Endothelial cell of umbilical vein (primary cell): ENCODE measurements at places on chromosomes 7 and 10. TPM values are rescaled to one million over a fixed set of nuclear protein-coding genes. Genes with fewer than 3 reads are reported as not detected.

GRCh38 chr7:55065079-55065478 lies 46.3 kb downstream of the EGFR start:
- no peaks in the 10 kb centered on the region for H3K27me3 ChIP-seq
- peaks cover 19% of the 10 kb centered on the region for H3K4me1 ChIP-seq
- no peaks in the 10 kb centered on the region for H3K36me3 ChIP-seq
- peak overlapping the region; percentile 95 for H3K27ac ChIP-seq
- no peak overlapping the region for H3K4me3 ChIP-seq

DNA sequence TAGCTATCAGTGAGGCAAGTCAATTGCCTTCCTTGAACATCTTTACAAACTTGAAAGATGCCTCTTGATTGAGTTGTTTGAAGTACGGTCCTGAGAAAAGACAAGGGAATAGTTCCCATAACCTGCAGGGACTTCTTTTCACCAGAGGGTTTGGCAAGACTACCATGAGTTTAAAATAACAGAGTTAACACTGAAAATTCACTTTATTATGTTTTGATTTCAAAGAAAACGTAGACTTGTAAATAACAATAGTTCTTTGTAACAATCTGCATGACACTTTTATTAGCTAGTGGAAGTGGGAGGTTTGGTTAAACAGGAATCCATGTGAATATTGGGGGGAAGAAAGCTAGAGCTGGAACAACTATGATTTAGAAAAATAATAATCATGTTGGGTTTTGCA lies 49.5 kb downstream of the WNT2 start:
- no peak overlapping the region for H3K27ac ChIP-seq
- H3K27me3 ChIP-seq = peaks cover 3% of the 10 kb centered on the region
- DNase-seq = no peak
- H3K4me3 ChIP-seq = no peak overlapping the region
- H3K4me1 ChIP-seq = peaks cover 14% of the 10 kb centered on the region

DNA sequence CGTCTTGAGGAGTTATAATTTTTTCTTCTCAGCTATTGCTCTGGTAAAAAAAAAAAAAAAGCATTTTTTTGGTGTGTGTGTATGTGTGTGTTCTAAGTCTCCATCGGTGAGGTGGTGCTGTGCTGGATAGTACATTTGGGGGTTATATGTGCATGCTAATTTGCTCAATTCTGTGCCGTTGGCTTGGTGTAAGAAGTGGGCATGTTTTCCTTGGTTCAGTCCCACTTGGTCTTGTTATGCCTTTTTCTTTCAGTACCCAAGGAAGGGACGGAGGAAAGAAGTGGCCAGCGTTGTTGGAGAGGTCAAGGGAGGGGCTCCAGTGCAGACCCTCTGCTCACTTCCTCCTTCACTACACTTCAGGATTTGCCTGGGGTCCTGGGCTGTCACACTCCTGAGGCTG lies 20.4 kb downstream of the LRMDA start:
- H3K4me3 ChIP-seq = no peak overlapping the region
- no peak for DNase-seq
- H3K27ac ChIP-seq = no peak overlapping the region
- no peaks in the 10 kb centered on the region for H3K36me3 ChIP-seq

DNA sequence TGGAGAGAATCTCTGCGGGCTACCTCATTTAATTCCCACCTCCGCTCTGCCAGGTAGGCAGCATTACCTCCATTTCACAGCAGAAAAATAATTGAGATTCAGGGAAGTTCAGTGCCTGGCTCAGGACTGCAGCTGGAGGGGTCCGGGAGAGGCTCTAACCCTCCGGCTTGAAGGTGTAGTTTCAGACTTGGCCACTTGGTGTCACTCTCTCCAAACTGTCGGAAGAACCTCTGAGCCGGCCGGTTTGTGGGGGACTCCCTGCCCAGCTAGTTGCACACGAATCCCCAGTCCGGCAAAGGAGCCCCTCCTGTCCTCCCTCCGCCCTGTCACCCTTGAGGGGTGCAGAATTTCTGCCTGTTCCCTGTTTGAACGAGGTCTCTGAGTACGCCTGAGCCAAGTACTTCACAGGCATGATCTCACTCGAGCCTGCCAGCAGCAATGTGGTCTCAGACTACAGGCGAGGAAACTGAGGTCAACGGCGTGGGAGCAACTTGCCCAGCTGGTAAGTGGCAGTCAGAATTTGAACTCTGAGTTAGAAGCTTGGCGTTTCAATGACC lies 144.7 kb upstream of the ZNF716 start:
- DNase-seq = no peak
- H3K4me1 ChIP-seq = no peaks in the 10 kb centered on the region
- no peaks in the 10 kb centered on the region for H3K36me3 ChIP-seq
- H3K27me3 ChIP-seq = no peaks in the 10 kb centered on the region

GRCh38 chr7:48084727-48085432 lies 4.2 kb upstream of the UPP1 start:
- no peak overlapping the region for H3K4me3 ChIP-seq
- H3K27ac ChIP-seq = peak overlapping the region; percentile 69
- peak; percentile 90 for DNase-seq

DNA sequence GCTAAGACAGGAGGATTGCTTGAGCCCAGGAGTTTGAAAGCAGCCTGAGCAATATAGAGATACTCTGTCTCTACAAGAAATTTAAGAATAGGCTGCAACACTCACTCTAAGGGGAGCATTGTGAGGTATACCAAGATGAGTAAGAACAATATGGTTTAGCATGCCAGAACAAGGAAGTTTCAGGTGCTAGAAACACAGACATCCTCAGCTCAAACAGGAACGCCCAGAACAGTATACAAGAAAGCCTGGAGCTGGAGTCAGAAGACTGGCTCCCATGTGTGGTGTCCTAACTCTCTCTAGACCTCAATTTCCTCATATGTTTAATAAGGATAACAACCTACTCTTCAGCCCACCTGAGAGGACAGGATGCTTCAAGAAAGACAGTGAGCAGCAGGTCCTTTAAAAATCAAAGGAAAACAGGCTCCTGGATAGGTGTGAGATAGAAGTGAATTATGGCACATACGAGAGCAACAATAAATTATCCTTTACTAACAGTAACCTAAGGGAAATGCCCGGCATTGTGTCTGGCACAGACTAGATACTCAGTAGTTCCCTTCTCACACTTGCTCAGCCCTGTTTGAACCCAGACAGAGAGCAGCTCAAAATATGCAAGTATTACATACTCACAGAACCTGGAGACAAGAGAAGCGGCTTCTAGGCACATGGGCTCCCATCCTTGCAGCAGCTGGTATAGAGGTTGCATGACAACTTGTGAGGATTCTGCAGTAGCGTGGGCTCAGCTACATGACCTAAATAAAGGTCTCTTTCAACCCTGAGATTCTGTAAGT lies 45.4 kb downstream of the KAT6B start:
- no peak overlapping the region for H3K4me3 ChIP-seq
- H3K27me3 ChIP-seq = no peaks in the 10 kb centered on the region
- no peaks in the 10 kb centered on the region for H3K36me3 ChIP-seq
- no peak overlapping the region for H3K27ac ChIP-seq

DNA sequence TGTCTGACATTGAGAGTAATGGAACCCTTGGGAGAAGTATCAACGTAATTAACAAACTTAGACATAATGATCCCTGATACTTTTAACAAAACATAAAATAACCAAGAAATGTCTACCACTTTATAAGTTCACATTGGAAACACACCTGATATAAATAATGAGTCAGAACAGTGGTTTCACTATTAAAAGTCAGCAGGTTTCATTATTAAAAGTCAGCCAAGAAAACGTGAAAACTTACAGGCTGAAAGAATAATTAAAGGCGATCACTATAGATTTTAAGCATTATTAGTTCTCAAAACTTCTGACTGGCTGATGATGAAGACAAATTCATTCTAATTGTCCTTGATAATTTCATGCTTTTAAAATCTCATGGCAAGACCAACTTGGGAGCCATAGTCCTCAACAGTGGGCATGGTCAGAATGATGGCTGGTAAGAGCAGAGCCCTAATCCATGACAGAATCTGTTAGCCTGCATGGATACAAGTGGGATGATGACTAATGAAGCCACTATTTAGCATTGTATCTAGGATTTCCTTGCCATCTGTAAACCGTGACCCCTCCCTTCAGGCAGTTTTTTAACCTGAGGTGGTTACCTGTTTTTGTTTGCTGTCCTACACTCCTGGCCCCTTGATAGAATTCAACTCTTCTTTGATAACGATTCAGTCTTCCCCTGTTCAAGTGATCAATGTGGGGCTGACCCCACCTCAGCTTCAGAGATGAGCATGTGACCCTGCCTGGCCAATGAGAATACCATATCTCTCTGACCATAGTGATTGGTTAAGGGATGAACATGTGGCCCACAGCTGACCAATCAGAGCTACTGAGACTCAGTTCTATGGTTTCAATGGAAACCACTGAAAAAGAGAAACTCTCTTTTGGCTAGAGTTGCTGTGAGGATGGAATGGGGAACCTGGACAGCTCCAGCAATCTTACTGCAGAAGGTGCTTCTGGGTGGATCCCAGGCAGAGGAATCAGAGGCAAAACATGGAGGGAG lies 151.0 kb downstream of the PLPP4 start:
- no peaks in the 10 kb centered on the region for H3K36me3 ChIP-seq
- no peaks in the 10 kb centered on the region for H3K27me3 ChIP-seq
- H3K27ac ChIP-seq = no peak overlapping the region
- no peak overlapping the region for H3K4me3 ChIP-seq
- H3K4me1 ChIP-seq = peaks cover 23% of the 10 kb centered on the region
- no peak for DNase-seq

GRCh38 chr10:80442879-80443278 lies 11.2 kb upstream of the TSPAN14 start:
- DNase-seq = peak; percentile 33
- H3K27ac ChIP-seq = peak overlapping the region; percentile 15
- no peaks in the 10 kb centered on the region for H3K36me3 ChIP-seq
- no peaks in the 10 kb centered on the region for H3K27me3 ChIP-seq

- no peak overlapping the region for H3K27ac ChIP-seq
- peak; percentile 77 for DNase-seq
- peaks cover 7% of the 10 kb centered on the region for H3K27me3 ChIP-seq
- no peak overlapping the region for H3K4me3 ChIP-seq
- peaks cover 2% of the 10 kb centered on the region for H3K4me1 ChIP-seq
Observed at GRCh38 chr7:107874605-107875446, 16.2 kb upstream of the DLD start.

DNA sequence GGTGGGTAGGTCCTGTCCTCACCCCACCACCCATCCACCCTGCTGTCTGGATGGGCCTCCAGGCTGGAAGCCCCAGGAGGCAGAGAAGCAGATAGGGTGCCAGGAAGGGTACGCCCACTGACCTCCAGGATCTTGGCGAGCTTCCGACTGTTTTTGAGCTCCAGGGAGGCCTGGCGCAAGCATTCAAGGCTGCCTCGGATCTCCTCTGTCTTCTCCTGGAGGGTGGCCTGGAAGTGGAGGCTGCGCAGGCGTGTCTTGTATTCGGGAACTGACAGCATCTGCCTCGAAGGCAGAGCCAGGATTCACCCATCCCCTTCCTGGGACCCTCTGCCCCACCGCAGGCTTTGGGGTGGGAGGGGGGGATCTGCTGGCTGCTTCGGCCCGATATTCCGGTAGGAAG lies 48.4 kb downstream of the GRID2IP start:
- H3K36me3 ChIP-seq = no peaks in the 10 kb centered on the region
- no peak overlapping the region for H3K27ac ChIP-seq
- H3K27me3 ChIP-seq = peaks cover 2% of the 10 kb centered on the region
- no peak overlapping the region for H3K4me3 ChIP-seq
- no peak for DNase-seq

DNA sequence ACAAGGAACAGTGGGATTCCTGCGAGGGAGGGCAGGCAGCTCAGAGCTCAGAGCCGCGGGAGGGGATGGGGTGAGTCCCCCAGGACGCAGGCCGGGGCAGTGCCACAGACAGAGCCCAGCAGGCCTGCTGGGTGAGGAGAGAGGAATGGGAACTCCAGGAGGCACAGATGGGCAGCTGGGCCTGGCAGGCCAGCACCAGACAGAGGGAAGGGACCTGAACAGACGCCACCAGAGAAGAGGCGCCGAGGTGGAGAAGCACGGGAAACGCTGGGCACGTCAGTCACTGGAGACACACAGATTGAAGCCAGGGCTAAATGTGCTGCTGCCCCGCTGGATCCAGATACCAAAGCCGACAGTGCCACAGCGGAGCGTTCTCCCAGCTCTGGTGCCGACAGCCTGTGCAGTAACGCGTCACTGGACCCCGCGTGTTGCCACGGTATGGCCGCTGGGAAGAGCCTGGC lies 225.8 kb downstream of the MAD1L1 start:
- H3K27me3 ChIP-seq = no peaks in the 10 kb centered on the region
- H3K27ac ChIP-seq = no peak overlapping the region
- H3K4me3 ChIP-seq = no peak overlapping the region
- H3K36me3 ChIP-seq = no peaks in the 10 kb centered on the region
- DNase-seq = no peak

GRCh38 chr10:99234791-99235657 lies 628 bp downstream of the HPSE2 start:
- H3K27me3 ChIP-seq = peaks cover 65% of the 10 kb centered on the region
- H3K4me3 ChIP-seq = no peak overlapping the region
- H3K4me1 ChIP-seq = no peaks in the 10 kb centered on the region
- DNase-seq = no peak
- H3K27ac ChIP-seq = no peak overlapping the region
- H3K36me3 ChIP-seq = no peaks in the 10 kb centered on the region

DNA sequence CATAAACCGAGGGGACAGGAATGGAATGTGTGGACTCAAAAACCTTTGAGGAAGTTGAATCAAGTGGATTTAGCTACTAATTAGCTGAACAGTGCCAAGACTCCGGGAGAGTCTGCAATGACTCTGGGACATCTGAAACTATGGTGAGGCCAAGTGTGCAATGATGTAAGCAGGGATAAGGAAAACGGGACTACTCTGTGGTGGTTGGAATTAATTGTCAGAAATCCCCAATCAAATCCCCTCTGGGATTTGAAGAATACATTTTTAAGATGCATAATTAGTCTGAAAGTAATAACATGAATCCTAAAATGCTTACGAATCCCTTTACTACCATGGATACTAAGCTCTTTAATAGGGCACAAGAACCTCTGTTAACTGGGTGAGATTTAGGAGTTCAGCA lies 602.8 kb downstream of the NRG3 start:
- H3K27me3 ChIP-seq = no peaks in the 10 kb centered on the region
- no peaks in the 10 kb centered on the region for H3K4me1 ChIP-seq
- no peak for DNase-seq
- H3K36me3 ChIP-seq = no peaks in the 10 kb centered on the region
- no peak overlapping the region for H3K27ac ChIP-seq

DNA sequence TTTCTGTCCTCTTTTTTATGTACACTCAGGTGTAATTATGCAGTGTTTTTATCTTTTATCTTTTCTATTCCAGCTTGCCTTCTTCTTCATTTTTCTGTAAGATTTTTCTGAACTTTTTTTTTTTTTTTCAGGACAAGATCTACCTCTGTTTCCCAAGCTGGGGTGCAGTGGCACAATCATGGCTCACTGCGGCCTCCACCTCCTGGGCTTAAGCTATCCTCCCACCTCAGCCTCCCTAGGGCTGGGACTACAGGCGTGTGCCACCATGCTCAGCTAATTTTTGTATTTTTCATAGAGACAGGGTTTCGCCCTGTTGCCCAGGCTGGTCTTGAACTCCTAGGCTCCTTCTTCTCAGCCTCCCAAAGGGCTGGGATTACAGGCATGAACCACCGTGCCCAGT lies 6.3 kb upstream of the CALD1 start:
- H3K4me3 ChIP-seq = no peak overlapping the region
- no peaks in the 10 kb centered on the region for H3K27me3 ChIP-seq
- DNase-seq = no peak
- H3K27ac ChIP-seq = no peak overlapping the region
- peaks cover 15% of the 10 kb centered on the region for H3K4me1 ChIP-seq

CTTNBP2 gene
- 0.25 and 0.35 TPM in 2 replicates for total RNA-seq

DKK1 gene
- 184 and 200 TPM in 2 replicates for total RNA-seq

FBH1 gene
- total RNA-seq = 86.1 and 97.0 TPM in 2 replicates

ZNF365 gene
- 2.9 and 5.5 TPM in 2 replicates for total RNA-seq

GPR15LG gene
- total RNA-seq = not detected in 2 replicates

PRF1 gene
- not detected in 2 replicates for total RNA-seq
